Activated CD4-positive, CD25-positive, alpha-beta regulatory T cell treated with anti-CD3 and anti-CD28 coated beads, Interleukin-2, amount 50 U/mL, for 72 hours (primary cell): ENCODE measurements at places on chromosomes 1 and 21.

DNA sequence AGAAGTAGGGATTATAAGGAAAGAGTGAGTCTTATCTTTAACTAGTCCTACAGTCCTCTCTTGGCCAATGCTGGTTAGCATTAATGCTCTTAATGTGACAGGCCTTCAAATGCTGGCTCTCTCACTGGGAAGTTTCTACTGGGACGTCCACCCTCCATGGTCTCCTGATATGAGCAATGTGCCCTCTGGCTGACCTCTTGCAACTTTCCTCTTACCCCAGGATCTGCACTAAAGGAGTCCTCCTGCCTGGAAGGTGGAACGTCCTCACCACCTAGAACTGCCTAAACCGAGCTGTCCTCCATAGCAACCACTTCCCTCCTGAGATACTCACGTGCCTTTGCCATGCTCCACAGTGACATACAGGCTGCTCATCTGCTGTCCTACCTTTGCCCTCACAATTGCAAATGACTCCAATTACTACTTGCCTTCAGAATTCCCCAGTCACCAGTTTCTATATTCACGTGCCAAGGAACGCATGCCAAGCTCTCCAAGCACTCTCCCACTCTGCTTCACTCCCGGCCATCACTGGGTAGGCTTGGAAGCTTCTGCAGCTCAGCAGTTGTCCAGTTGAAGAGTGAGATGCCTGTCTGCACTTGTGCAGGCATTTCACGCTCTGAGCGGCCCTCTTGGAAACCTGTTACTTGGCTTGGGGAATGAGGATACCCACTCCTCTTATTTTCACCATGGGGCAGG lies 404.7 kb downstream of the RRAGC start:
- DNase-seq: no peak

DNA sequence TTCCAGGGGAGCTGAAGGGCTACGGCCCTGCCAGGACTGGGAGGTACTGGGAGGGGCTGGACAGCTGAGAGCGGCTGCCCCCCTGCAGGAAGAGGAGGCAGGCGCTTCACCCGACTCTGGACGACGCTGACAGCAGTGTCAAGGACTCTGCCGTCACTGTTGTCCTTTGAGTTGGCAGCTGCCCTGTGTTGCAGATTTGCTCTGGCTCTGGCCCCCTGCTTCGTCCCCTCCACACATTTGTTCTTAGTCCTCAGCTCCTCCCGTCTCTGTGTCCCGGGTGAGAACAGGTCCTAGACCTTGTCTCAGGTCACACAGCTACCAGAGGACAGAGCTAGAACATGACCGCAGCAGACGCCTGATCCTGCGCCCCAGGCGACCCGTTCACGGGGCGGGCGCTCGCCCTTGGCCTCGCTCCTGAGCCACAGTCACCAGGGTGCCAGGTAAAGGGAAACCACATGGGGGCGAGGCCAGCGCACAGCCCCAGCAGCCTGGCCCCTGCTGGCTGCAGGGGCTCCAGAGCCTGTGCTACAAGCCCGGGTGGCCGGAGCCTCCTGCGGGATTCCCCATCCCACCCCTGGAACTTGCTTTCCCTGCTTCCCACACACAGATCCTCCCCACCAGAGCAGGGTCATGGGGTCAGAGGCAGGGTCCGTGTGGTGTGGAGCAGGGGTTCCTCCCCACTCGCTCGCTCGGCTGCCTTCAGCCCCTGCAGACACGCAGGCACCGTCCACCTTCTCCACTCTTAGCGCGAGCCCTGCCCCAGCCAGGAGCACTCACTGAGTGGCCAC lies 10.7 kb upstream of the NPHP4 start:
- DNase-seq: no peak

DNA sequence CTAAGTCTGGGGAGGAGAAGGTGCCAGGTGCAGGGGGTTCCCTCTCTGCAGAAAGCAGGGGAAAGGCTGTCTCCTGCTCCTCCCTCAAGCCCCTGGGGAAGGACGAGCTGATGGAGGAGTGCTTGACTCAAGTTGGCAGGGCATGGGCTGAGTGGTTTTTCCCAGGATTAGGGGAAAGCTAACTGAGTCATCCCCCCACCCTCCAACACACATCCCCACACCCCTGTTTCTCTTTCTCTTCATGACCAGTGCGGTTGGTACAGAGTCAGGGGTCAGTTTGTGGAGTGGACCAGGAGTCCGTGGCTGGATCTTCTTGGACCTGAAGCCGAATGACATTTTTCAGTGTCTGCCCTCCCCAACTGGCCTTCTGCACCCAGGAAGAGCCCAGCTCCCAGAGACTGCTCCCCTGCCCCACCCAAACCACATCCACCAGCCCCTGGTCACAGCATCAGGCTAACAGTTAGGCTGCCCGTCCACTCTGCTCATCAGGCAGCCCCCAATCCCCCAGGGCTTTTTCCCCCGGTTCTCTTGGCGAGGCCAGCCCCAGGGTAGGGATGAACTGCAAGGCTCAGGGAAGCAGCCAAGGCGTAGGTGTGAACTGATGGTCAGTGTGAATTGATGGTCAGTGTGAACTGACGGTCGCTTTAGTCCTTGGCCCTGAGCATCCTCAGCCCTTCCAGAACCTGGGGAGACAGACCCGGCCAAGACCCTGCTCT lies 81.0 kb downstream of the PAX7 start:
- DNase-seq: no peak

- DNase-seq: no peak
Observed at GRCh38 chr1:47224676-47225399, 7.2 kb downstream of the TAL1 start.

GRCh38 chr1:99682291-99682751 lies 36.4 kb downstream of the PALMD start:
- DNase-seq: no peak

DNA sequence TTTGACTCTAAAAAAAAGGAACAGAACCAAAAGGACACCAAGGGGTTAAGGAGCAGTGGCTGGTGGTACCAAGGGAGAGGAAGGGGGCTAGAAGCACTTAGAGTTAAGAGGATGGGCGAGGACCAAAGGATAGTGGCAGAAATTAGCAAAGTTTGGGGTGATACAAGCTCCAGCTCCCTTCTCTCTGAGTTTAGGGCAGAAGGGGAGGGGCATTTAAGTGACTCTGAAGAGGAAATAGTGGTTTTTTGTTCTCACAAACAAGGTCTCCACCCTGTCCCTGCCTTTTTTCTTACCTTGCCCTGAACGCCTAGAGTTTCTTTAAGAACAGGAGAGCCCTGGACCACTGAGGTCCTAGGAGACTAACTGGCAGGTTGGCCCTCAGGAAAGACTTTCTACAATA lies 3.3 kb downstream of the CDC42SE1 start:
- DNase-seq: no peak

DNA sequence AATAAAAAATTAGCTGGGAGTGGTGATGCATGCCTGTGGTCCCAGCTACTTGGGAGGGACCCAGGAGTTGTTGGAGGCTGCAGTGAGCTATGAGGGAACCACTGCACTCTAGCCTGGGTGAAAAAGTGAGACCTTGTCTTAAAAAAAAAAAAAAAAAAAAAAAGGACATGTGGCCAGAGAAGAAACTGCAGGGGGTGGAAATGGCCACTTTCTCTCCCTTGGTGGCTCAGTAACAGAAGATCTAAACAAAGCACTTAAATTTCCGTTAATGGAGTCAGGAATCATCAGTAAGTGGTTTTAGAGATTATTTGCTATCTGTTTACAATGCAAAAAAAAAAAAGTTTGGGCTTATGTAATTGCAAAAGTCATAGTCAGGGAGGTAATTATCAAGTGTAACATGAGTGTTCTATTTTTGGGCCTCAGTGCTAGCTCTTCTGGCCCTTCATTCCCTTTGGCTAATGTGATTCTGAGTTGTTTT lies 19.3 kb upstream of the OPRD1 start:
- no peak for DNase-seq

GRCh38 chr1:230807561-230808280 lies 60.5 kb downstream of the CAPN9 start:
- no peak for DNase-seq

DNA sequence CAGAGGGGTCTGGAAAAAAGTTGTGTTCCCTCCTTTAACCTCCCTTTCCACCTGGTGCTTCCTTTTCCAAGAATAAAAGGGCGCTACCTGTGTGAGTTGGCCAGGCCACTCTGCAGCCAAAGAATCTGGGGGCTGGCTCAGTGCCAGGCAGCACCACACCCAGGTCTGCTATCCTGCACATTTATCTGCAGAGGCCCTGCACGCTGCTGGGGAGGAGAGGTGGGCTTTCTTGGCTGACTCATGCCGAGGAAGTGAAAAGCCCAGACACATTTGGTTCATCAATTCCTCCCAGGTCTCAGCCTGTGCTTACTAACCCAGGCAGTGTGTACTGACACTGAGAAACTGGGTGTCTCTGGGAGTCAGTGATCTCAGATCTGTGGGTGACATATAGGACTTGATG lies 79.8 kb upstream of the F3 start:
- no peak for DNase-seq
